ENCODE measurements at places on chromosomes 7 and 10. TPM values are rescaled to one million over a fixed set of nuclear protein-coding genes. Genes with fewer than 3 reads are reported as not detected.
A peak's percentile ranks its signal among the peaks of the same experiment; 100 is the strongest.

Gene FBXL15
- total RNA-seq: 9.7 TPM

DNA sequence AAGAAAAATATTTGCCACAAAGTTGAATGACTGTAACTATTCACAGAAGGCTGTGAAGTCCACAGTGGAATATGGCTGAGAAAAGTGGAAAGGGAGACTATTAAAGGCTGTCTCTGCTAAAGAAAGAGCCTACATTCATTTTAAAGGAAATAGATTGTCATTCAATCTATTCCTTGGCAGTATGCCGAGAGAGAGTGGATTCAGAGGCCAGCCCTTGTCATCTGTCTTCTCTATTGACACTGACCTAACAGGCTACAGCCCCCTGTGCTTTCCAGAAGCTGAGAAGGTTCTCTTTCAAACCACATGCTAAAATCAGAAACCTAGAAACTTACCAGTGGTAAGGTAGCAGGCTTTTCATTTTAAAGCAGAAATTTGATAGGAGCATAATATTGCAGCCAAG, 12.1 kb downstream of the ODAD2 start:
- DNase-seq: no peak

GRCh38 chr7:41633690-41634089, 69.2 kb downstream of the INHBA start:
- no peak for DNase-seq

- DNase-seq: peak; percentile 26
Measured at GRCh38 chr7:142798451-142799436, 28.0 kb downstream of the PRSS2 start.

DNA sequence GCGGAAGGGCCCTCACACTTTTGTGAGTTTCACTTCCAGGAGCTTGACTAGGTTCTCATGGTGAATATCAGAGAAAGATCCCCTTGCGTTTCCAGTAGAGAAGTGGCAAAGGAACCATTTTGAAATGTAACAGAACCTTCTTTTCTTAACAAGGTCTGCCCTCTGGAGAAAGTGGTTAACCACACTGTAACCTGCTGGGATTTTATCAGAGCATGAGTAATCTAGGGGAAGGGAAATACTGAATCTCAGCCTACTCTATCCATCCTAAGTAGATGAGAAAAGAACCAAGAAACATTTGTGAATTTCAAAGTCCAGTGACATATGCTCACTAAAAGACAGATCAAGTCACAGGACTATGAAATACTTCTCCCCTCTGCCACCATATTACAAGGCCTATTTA, 235.5 kb downstream of the ZEB1 start:
- DNase-seq: no peak

Gene CYP3A7
- total RNA-seq: not detected

DNA sequence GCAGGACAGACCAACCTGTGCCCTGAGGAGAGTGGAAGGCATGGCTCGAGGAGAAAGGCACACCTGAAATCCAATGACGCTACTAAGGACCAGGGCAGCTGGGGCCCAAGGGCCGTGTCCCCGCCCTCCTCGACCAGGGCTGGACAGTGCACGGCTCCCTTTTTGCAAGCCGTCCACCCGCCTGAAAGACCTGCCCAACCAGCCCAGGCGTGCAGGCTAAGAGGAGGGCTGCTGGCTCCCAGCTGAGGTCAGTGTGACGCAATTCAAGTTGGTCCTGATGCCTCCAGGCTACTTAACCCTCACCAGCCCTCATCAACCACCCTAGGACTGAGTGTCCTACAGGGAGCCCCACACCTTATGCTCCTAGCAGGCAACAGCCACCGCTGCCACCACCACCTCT, 69.3 kb downstream of the DLG5 start:
- no peak for DNase-seq

DNA sequence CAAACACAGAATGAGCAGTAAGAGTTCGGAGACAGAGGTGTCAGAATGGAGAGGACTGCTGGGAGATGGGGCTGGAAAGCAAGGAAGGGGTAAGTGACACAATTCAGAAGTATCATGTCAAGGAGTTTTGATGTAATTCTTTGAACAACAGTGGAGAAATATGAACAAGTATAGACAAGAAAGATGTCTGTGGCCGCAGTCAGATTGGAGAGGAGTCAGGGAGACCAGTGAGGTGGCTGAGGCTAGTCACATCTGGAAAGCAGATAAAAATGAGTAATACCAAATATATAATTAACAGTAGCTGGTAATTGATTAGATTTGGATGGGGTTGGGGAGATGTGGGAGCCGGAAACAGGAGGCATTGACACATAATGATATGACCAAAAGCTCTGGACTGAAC, 540.9 kb downstream of the SUGCT start:
- DNase-seq: no peak

GRCh38 chr7:55260171-55260570, 105.0 kb upstream of the LANCL2 start:
- DNase-seq: no peak

DNA sequence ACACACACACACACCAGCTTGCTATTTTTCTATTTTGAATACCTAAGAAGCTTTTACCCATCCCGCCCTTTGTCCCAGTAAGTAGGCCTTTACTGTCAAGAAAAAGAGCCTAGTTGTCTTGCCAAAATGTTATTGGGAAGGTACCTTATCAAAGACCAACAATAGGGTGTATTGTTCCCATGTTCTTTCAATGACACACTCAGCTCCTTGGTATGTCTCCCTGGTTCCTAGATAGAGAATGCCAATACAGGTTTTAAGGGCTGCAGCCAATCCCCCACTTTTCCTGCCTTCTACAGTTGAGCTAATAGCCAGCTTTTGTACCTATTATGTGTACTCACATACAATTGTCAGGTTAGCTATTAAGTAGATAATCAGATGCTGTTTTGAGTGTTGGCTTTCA, 92.0 kb upstream of the LRRTM3 start:
- no peak for DNase-seq

GRCh38 chr7:51316262-51316665, 345 bp downstream of the COBL start:
- peak; percentile 83 for DNase-seq

DNA sequence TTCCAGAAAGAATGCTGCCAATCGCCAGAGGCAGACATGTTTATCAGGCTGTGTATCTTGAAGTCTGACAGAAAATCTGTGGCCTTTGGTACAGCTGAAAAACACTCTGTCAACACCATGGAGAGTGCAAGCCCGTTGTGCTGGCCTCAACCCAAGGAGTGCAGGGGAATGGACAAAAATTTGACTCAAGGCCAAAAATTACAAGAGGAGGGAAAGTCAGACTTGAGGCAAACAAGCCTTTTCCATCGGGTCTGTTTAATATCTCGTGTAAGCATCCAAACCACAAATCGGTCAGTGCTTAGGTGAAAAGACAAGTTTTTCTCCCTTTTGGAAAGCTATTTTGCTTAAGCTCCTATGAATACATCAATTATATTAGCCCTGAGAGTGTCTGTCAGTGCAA, 305.3 kb upstream of the NFE2L3 start:
- no peak for DNase-seq

- no peak for DNase-seq
Measured at GRCh38 chr7:135664046-135664589, 1.8 kb downstream of the STMP1 start.

Gene RPEL1
- not detected for total RNA-seq

Gene CACNA2D1
- 26.8 TPM for total RNA-seq
